Inflammatory macrophage treated with lipopolysaccharide for 4 hours (primary cell): ENCODE measurements at places on chromosomes 16 and 17.

DNA sequence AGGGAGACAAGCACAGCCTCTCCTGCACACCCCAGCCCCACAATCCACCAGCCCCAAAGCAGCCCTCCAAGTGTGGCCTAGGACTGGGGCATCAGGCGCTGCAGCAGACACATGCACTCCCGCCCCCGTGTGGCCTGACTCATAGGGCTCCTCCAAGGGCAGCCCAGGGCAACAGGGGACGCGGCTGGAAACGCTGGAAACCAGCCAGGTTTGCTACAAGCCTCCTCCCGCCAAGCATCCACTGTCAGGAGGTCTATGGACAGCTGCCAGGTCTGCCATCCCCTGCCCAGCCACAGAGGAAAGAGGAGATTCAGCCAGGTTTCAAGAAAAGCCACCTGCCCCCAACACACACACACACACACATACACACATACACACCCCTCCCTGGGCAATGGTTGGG lies 25.8 kb downstream of the SRCIN1 start:
- DNase-seq = peak; percentile 66

- peak; percentile 63 for DNase-seq
Observed at GRCh38 chr17:63998050-63998720, at the start of gene PRR29. TSS of gene PRR29 (plus strand) at chr17:63998351. CDS start at chr17:63998365, 14 bp downstream.

GRCh38 chr17:7238420-7239090 lies 702 bp downstream of the PHF23 start:
- DNase-seq = no peak

DNA sequence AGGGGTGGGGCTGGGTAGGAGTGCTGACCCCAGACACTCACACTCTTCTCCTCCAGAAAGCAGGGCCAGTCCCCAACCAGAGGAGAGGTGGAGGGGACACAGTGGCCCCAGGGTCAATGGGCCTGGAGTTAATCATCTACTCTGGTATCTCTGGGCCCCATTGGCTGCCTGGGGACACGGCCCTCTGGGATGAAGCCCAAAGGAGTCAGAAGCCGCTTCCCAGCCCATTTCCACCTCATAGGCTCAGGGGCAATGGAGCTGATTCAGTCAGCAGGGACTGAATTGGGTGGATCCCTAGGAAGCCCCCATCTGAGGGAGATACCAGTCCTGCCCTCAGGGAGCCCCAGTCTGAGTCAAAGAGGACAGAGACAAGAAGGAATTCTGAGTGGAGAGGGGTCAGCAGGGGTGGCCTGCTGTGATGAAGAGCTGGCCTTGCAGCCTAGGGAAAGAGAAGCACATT lies 2.9 kb upstream of the NAGS start:
- no peak for DNase-seq

- DNase-seq = no peak
Observed at GRCh38 chr16:55613613-55614335, 42.0 kb upstream of the SLC6A2 start.

DNA sequence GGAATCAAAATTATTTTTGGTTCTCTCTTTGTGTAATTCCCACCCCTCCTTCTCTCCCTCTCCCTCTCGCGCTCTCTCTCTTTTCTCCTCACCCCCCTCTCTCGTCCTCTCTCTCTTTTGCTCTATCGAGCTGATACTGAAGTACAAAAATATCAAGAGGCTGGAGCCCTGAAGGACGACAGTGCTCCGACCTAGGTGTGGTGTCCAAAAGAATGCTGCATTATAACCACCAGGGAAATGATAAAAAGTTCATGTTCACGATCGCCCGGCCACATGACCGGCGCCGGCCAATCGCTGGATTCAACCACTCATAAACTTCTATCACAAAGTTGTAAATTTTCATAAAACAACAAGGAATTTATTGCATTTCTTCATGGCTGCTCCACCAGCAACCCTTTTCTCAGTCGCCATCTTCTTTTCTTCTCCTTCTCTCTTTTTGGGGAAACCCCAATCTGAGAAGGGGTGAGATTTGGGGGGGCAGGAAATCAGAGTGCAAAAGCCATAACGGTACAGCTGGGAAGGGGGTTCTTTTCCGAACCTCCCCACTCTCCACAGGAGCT lies at the start of gene HOXB6:
TSS of gene HOXB6 (minus strand) at position 217 of the 560 bp plus-strand sequence. CDS start 6,836 bp downstream, outside the sequence.
- DNase-seq = no peak

- DNase-seq = no peak
Observed at GRCh38 chr16:23976524-23976923, 140.7 kb downstream of the PRKCB start.

DNA sequence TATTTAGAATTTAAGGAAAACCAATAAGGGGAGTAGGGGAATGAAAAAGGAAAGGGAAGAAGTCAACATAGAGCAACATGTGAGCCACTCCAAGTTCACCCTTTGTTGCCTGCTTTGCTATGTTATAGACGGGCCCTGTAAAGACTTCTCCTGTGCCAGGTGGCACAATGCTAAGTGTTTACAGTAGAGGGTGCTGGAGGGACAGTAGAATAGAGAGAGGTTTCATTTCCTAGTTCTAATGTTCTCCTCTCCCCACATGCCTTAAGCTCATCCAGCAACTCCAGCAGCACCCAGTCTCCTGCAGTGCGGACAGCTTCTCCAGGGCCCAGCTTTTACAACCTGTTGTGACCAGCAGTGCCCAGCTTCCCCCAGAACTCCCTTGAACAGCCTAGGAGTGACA lies 468.0 kb downstream of the HS3ST3B1 start:
- DNase-seq = peak; percentile 38

DNA sequence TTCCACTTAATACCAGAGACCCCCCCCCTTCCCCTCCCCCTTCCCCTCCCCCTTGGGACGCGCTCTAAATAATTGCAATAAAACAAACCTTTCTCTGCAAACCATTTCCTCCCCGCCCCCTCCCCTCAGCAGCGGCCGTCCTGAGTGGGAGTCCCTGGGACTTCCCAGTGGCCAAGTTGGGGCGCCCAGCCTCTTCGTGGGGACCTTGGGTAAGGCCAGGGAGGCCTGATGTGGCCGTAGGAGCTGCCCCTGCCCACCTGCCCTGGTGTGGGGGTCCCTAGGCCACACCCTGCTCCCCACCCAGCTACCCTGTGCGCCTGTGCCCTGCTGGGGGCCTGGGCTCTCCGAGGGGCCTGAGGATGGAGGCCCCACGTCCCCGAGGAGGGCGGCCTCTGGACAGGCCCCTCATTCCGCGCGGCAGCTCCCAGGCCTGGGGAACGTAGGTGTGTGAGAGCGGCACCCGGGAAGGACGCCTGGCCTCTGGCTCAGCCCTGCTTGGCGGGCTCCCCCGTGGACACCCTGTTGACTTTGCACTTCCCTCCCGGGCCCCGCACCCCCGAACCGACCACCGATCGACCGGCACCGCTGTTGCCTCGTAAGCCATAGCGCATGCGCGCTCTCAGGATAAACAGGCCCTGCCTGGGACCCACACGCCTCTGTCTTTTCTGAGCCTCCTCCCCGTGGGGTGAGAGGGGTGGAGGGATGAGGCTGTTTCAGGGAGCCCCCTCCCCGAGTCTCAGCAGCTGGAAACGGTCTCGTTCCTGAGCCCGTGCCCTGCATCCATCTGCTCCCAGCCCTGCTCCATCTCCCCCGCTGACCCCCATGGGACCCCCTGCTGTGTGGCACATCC lies 9.0 kb downstream of the NTHL1 start:
- no peak for DNase-seq

DNA sequence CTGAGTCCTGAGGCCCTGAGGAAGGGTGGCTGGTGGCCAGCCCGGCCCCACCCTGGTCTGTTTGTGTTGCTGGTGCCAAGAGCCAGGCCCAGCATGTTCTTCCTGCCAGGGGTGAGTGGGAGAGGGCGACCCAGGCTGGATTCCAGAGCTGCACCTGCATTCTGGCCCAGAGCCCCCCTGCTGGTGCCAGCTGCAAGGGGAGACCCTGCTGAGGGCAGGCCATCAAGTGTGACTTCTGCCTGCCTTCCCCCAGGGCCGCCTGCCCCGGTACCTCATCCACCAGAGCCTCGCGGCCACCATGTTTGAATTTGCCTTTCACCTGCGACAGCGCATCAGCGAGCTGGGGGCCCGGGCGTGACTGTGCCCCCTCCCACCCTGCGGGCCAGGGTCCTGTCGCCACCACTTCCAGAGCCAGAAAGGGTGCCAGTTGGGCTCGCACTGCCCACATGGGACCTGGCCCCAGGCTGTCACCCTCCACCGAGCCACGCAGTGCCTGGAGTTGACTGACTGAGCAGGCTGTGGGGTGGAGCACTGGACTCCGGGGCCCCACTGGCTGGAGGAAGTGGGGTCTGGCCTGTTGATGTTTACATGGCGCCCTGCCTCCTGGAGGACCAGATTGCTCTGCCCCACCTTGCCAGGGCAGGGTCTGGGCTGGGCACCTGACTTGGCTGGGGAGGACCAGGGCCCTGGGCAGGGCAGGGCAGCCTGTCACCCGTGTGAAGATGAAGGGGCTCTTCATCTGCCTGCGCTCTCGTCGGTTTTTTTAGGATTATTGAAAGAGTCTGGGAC lies 2.4 kb upstream of the TCAP start:
- DNase-seq = no peak

- no peak for DNase-seq
Observed at GRCh38 chr17:31497994-31498826, 106.7 kb downstream of the RAB11FIP4 start.

- DNase-seq = no peak
Observed at GRCh38 chr17:47702391-47702995, 8.5 kb downstream of the TBKBP1 start.

DNA sequence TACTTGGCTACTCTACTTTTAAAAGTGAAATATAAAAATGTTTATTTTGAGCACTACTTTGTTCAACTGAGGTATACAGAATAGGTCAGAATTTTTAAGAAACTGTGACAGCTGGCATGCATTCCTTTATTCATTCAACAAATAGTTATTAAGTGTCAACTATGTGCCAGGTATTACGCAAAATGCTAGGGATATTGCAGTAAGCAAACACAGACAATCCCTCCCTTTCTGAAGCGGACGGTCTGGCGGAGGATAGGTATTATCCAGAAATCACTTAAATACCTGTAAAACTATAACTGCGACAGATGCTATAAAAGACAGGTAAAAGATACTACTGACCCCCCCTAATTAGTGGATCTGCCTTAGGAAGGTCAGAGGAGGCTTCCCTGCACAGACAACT lies 26.1 kb downstream of the METTL16 start:
- DNase-seq = no peak

DNA sequence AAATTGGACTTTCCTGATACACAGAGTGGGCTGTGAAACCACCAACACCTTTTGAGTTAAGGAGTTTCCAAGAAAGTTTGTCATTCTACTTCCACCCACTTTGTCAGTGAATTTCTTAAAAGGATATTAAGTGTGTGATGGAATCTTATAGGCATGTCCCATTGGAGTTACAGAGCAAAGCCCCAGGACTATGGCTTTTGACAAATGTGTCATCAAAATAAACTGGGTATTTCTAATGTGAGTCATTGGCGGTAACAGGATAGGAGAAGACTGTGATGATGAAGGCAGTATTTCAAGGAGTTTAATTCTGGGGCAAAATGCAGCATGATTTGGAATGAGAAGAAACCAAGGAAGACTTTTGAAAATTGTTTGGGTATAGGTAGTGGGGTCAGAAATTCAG lies 1013.8 kb upstream of the EEF2KMT start:
- DNase-seq = no peak

- no peak for DNase-seq
Observed at GRCh38 chr17:66449418-66449977, 147.1 kb downstream of the PRKCA start.

DNA sequence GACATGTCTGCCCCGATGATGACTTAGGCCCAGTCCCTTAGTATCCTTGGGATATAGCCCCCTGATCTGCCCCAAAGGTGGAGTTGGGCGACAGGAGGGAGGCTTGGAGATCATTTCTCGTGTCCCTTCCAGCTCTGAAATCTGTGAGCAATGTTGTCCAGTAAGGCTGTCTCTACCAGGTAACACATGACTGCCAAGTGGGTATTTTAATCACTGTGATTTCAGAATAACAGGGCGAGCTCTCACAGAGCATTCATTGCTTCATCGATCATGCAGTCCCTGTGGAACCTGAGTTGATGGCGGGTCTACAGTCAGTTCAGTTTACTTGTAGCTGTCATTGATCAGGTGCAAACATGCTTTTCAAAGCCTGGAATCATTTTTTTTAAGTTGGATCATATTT lies 39.2 kb downstream of the KSR1 start:
- DNase-seq = no peak

GRCh38 chr17:55644346-55644745 lies 78.3 kb downstream of the TMEM100 start:
- no peak for DNase-seq

- no peak for DNase-seq
Observed at GRCh38 chr16:30738984-30739951, 9.0 kb upstream of the PHKG2 start.
